Activated T-cell treated with anti-CD3 and anti-CD28 coated beads for 48 hours (primary cell): ENCODE measurements at places on chromosomes 1 and 21.

DNA sequence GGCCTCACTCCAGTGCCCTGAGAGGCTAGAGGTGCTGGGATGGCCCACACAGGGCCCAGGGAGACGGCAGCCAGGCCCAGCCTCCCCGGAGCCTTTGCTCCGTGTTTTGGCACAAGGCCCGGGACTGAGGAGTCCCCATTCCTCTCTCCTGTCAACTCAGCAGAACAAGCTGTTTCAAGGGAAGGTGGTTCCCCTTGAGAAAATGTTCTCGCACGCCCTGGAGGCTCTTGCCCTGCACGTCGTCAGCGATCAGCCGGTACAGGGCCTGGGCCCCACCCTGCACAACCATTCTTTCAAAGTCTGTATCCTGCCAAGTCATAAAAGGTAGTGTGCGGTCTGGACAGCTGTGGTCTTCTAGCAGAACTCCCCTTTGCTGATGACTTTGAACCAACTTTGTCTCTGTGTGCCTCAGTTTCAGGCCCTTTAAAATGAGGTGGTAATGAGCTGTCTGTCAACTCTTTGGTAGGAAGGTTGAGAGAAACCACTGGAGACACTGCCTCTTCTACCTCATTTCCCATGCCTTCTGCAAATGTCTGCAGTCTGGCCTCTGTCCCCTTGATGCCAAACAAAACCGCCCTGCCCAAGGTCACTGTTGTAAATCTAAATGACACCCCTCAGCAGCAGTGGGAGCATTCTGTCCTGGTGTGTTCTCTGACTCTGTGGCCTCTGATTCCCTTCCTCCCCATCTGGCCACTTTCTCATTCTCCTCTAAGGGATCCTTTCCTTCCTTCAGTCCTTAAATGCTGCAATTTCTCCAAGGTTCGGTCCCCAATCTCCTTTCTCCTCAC is 138.6 kb upstream of the JUN start:
- DNase-seq, result peak; percentile 46

DNA sequence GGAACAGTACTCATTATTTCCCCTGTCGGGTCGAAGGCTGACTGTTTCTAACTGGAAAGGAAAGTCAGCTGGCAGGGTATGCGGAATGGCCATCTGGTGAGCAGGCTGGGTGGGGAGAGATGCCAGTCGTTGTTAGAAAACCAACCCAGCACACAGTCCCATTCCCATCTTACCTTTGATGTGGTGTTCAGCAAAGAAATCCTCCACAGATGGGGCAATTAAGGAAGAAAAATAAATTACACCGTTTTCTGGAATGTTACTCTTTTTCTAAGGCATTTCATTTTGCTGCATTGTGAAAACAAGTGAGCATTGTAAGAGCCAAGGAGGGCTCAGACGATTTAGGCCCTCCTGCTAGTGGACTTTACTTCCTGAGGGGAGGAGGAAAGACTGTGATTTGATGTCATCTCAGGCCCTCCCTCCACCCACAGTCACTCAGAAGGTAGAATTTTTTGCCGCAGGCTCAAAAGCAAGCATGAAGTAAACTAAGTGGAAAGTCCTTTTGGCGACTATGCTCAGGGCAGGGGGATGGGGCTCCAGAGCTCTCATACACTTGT is at the start of gene SLC16A4:
TSS of gene SLC16A4 (minus strand) at position 335 of the 554 bp plus-strand sequence. CDS start 1,703 bp downstream, outside the sequence.
- no peak for DNase-seq

GRCh38 chr1:160789702-160790611 is 6.0 kb upstream of the LY9 start:
- no peak for DNase-seq

DNA sequence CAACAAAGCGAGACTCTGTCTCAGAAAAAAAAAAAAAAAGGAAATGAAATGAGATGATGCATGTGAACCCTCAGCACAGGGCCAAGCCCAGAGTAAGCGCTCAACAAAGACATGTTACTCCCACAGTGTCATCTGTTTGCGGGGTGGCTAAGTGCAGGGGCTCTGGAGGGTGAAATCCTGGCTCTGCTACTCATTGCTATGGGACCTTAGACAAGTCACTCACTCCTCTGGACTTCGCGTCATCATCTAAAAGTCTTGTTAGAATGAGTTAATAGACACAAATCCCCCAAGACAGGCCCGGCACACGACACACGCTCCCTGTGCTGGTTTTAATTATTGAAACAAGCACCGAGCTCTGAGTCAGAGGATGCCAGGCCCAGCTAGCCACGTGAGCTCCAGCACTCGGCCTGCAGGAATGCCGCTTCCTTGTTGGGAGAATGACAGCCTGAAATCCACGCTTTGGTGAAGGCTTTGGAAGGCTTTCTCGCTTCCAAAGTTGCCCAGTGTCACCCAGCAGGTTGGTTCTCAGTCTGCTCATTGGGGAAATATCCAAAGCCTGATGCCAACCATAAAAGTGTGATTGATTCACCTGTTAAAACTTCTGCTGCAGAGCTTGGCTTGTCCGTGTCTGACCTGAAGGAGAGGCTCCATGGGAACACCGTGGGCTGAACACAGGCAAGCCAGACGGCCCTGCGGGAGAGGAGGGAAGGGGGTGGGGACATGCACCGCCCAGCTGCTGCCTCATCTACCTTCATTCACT is 36.7 kb upstream of the TARDBP start:
- no peak for DNase-seq

GRCh38 chr1:26913754-26914619 is at the start of gene NR0B2:
Gene NR0B2, minus strand, starts transcription at chr1:26913975. Its CDS starts 35 bp downstream, at chr1:26913940.
- no peak for DNase-seq
